ENCODE measurements at places on chromosomes 16 and 17.

- no peak for DNase-seq
Measured at GRCh38 chr16:7304279-7304678, 28.4 kb upstream of the RBFOX1 start.

- no peak for DNase-seq
Measured at GRCh38 chr17:3643889-3644349, 7.4 kb downstream of the CTNS start.

DNA sequence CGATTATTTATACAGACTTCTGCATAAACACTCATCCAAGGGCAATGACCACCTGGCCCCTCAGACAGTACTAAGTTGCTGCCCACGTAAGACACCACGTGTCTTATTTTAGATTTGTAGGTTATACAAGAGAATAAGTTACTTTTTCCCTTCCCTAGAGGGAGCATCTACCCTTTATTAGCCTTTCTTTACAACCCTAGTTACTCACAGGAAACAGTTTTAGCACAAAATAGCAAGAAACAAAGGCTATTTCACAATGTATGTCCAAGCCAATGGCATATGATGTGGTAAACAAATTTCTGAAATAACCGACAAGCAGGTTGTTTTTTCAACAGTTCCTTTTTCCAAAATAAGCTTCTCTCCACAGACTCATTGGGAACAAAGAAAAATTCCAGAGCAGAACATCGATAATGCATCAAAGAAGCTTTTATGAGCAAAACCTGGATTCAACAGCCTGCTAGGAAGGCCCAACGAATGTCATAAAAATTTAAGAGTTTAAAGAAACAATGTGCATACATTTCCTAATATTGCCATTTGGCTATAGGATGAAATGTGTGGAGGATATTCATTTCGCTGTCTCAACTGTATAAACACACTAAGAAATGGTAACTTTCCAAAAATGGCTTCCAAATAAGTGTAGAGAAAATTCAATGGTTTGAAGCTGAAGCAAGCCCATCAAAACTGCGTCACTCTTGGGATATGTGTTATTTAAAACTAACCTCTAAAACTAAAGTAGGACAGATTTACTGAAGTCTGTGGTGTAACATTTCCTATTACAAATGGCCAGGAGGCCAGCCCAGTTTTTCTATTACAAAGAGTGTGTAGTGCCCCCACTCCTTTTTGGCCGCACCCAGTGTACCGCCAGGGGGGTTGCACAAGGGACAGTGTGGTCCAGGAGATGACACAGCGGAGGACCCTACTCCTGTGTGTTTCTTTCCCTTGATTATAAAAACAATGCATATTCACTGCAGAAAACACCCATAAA is 50.4 kb upstream of the ERN1 start:
- no peak for DNase-seq

DNA sequence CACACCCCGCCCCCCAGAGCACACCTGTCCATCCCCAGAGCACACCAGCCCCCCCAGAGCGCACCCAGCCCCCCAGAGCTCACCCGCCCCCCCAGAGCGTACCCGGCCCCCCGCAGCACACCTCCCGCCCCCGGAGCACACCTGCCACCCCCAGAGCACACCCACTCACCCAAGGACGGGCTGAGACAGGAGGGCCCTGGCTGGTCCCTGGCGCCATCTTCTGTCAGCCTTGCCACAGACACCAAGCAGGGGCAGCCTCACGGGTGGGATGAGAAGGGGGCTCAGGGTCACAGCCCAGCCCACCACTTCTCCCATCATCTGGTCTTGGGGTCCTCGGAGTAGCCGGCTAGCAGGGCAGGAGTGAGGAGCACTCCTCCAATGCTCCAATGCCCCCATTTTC is 31.8 kb downstream of the PIEZO1 start:
- no peak for DNase-seq

- no peak for DNase-seq
Measured at GRCh38 chr17:78797691-78798585, 15.9 kb upstream of the CYTH1 start.

DNA sequence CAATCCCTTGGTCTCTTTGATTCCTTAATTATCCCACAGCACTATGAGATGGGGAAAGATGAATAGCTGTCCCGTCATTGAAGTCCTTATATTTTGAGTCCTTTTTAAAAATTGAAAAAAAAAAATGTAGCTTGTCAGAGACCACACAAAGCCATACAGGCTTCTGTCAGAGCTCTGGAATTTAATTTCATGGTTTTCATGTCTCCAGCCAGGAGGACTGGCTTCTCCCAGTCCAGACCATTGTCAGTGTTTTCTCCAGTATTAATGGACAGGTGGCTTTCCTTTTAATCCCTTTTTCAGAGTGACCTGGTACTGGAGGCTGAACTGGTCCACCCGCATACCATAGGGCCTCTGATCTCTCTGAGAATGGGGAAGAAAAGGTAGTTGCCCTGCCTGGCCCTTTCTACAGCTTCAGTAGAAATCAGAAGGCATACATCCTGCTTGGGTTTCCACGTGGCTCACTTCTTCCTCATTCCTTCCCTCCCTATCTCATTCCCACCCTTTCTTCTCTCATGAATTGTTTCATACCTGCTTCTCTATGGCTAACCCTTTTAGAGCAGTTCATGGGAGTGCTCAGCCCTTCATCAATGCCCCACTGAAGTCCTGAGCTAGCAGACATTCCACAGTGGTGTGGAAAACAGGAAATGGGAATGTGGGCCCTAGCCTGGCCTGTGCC is 29.1 kb downstream of the TRIM16 start:
- DNase-seq = no peak

DNA sequence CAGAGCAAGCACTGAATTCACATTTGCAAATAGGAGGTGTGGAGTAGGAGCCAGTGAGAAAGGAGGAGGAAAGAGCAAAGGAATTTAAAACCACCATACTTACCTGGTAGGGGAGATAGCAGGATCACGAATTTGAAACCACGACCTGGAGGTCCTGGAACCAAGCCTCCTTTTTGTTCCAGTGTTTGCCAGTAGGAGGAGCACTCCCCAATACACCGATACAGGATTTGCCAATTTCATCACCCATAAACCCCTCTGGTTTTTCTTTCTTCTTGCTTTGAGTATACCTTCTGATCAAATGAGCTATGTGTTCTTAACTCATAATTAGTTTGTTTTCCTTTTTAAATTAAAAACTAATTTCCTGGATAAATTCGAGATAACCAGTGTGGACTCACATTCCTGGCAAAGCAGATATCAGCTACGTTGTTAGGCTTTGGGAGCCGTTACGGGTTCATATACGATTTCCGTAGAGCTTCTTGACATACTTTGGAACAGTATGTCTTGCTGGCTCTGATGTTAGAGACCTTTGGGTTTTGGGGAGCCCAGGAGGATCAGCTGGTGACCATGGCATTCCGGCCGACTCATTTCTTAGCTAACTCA is 22.7 kb downstream of the BCO1 start:
- DNase-seq = no peak

- no peak for DNase-seq
Measured at GRCh38 chr17:35596530-35597233, 9.6 kb downstream of the AP2B1 start.

Data from right atrium auricular region (tissue), 2 donors.